GM12878 (cell line): ENCODE measurements at places on chromosomes 2 and 18.

- DNase-seq, result no peak
These were observed 109.2 kb upstream of the MGAT5 start for GRCh38 chr2:134144651-134145050.

DNA sequence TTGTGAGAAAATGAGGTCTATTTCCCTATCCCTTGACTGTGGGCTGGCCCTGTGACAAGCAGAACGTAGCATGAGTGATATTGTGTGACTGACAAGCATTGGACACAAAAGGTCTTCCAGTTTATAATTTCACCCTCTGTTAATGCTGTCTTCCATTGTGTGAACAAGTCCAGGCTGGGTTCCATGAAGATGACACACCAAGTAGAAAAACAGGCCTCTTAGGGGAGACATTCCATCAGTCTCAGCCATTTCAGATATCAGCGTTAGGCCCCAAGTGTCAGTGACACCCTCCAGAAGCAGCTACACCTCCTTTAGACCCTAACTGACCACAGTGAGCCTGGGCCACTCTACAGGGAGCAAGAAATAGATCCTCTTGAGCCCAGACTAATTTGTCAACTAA is 511.3 kb downstream of the FBXO15 start:
- DNase-seq, result no peak

- DNase-seq, result no peak
These were observed 113.9 kb upstream of the LTBP1 start for GRCh38 chr2:32832821-32833220.

DNA sequence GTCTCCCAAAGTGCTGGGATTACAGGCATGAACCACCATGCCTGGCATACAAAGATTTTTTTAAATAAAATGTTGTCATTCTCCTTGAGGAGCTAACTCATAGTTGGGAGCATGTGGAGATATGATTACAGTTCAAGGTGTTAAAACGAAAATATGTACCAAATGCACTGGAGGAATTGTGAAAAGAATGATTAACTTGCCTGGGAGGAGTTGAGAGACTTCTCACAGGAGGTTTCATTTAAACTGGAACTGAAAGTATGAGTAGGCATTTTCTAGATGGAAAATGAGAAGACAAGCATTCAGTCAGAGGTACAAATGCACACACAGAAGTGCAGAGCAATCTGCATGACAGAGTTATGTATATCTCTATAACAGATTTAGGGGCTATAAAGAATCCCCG is 126.6 kb upstream of the PDE1A start:
- DNase-seq, result peak; percentile 57
